DND-41 (cell line): ENCODE measurements at places on chromosomes 4 and X.

GRCh38 chr4:56650262-56651055, 30.6 kb downstream of the HOPX start:
- no peaks in the 10 kb centered on the region for H3K27me3 ChIP-seq
- DNase-seq, result no peak
- H3K4me1 ChIP-seq, result peaks cover 5% of the 10 kb centered on the region; the same call in 1 of the 2 replicates
- no peak overlapping the region for H3K27ac ChIP-seq
- H3K36me3 ChIP-seq, result no peaks in the 10 kb centered on the region
- H3K4me3 ChIP-seq, result no peak overlapping the region

DNA sequence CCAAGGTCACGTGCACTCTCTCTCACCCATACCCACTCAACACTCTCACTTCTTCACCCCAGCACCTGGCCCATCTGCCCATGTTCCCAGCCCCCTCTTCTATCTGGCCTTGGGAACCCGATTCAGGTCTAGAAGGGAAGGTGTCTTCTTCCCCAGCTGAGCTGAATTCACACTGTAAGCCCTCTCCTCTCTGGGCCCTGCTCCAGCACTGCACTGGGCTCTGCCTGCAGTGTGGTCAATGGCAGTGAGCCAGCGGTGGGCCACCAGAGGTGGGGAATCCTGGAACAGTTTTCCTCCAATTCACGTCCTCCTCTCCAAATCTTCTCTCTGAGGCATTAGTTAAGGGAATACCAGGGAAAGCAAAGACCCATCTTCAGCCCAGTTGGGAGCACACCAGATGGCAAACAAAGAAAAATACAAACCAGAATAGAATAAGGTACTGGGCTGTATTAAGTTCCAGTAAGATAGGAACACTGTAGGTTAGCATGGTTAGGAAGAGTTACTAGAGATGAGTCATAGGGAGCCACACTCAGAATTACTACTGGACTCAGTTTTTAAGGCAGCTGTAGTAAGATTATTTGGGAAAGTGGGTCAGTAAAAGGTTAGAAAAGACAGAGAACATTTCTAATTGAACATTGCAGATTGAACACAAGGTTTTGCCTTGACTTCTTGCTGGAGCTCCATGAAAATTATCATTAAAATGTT, 5.0 kb downstream of the AWAT2 start:
- no peaks in the 10 kb centered on the region for H3K27me3 ChIP-seq
- H3K27ac ChIP-seq, result no peak overlapping the region
- H3K36me3 ChIP-seq, result no peaks in the 10 kb centered on the region

DNA sequence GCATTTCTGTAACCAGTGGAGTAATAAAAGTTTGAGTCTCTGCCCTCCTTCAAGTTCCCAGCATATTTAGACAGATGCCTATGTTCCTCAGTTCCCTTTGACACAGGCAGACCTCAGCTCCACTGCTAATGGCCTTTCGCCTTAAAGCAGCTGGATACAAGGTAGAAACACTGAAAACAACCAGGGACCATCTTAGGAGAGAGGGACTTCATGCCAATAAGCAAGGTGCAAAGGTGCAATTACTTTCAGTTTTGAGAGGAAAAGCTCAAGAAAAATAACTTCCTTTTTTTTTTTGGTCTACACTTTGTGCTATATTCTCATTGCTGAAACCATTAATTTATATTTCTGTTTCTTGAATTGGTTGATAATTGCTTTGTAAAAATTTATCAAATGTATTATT, 781.9 kb upstream of the GALNTL6 start:
- no peaks in the 10 kb centered on the region for H3K4me1 ChIP-seq
- no peak for DNase-seq
- no peak overlapping the region for H3K4me3 ChIP-seq
- no peaks in the 10 kb centered on the region for H3K36me3 ChIP-seq
- no peaks in the 10 kb centered on the region for H3K27me3 ChIP-seq

GRCh38 chr4:153348006-153348405, 3.5 kb downstream of the MND1 start:
- peak; percentile 56 for DNase-seq
- no peak overlapping the region for H3K4me3 ChIP-seq
- peaks cover 37% of the 10 kb centered on the region for H3K36me3 ChIP-seq
- peaks cover 85% of the 10 kb centered on the region for H3K4me1 ChIP-seq
- H3K27ac ChIP-seq, result peak overlapping the region; percentile 100
- no peaks in the 10 kb centered on the region for H3K27me3 ChIP-seq

- H3K4me3 ChIP-seq, result no peak overlapping the region
- no peaks in the 10 kb centered on the region for H3K27me3 ChIP-seq
- H3K27ac ChIP-seq, result no peak overlapping the region
- no peaks in the 10 kb centered on the region for H3K36me3 ChIP-seq
- H3K4me1 ChIP-seq, result no peaks in the 10 kb centered on the region
- no peak for DNase-seq
Measured at GRCh38 chrX:34365471-34365870, 233.4 kb upstream of the FAM47A start.

DNA sequence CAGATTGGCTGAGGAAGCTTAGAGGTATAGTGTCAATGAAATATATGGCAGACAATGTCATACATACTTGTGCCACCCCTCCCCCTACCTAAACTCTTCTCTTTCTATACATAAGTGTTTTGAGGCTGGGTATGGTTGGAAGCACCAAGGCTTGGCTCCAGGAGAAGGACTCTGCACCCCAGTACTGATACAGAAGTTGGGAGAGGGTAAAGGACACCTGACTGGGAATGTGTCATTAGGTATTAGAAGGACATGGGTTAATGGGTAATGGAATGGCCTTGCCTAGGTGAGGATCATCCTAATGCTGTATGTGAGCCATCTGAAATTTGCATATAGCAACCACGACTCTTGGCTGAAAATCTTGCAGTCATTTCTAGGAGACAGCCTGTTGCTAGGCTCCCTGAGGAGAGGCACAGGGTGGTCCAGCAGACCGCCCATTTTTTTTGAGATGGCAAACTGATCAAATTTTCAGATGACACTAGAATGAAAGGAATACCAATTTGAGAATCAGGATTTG, 26.8 kb upstream of the AP1S2 start:
- H3K27me3 ChIP-seq, result no peaks in the 10 kb centered on the region
- no peaks in the 10 kb centered on the region for H3K36me3 ChIP-seq
- no peak overlapping the region for H3K27ac ChIP-seq
- no peaks in the 10 kb centered on the region for H3K4me1 ChIP-seq
- no peak for DNase-seq
- H3K4me3 ChIP-seq, result no peak overlapping the region

- no peaks in the 10 kb centered on the region for H3K36me3 ChIP-seq
- H3K27me3 ChIP-seq, result no peaks in the 10 kb centered on the region
- no peaks in the 10 kb centered on the region for H3K4me1 ChIP-seq
- DNase-seq, result no peak
Measured at GRCh38 chrX:117998171-117998570, 118.4 kb downstream of the KLHL13 start.

GRCh38 chrX:2313864-2314640, 186.7 kb downstream of the DHRSX start:
- no peak overlapping the region for H3K4me3 ChIP-seq
- H3K27ac ChIP-seq, result no peak overlapping the region
- DNase-seq, result no peak

DNA sequence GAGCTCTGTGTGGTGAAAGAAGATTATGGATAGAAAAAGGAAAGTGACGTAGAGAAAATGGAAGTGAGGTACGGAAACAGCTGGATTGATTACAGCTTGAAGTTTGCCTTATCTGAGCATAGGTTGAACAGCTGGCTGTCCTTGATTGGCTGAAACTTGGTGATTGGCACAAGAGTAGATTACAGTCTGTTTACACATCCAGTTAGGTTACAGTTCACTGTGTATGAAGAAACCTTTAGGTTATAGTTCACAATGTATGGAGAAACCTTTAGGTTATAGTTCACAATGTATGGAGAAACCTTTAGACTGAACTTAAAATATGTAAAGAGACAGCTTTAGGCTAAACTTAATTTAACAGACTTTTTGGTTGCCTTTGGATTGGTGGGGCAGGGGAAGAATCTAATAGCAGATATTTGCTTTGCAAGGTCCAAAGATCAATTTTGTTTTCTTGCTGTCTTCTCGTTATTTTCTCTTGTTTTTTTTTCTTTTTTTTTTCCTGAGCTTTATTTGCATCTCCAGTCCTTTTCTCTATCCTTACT, 15.6 kb upstream of the ART3 start:
- H3K4me3 ChIP-seq, result no peak overlapping the region
- H3K27ac ChIP-seq, result no peak overlapping the region
- DNase-seq, result no peak
- no peaks in the 10 kb centered on the region for H3K36me3 ChIP-seq
- H3K27me3 ChIP-seq, result peaks cover 36% of the 10 kb centered on the region

DNA sequence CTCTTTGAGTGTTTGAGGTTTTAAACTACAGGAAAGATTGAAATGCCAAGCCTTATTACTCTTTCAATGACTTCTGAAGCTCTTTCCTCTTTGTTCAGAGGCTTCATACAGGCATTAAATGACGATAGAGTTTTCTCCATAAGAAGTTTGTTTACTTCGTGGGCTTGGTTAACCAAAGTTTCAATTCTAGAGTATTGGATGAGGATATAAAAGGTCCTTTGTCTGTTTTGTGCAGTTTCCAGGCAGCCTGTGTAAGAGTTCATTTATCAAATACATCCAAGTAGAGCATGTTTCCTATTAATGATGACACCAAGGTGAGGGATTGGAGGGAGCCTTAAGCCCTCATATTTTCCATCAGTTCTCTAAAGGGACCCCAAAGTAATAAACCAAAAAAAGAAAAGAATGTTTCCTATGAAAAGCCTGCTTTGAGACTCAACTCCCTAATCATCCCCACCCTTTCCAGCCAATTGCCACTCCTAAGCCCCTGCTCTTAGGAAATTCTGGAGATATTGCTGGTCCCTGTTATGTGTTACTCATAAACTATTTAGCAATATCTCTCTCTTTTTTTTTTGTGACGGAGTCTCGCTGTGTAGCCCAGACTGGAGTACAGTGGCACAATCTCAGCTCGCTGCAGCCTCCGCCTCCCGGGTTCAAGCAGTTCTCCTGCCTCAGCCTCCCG, 106.2 kb upstream of the IL13RA1 start:
- H3K36me3 ChIP-seq, result peaks cover 17% of the 10 kb centered on the region
- no peaks in the 10 kb centered on the region for H3K27me3 ChIP-seq
- DNase-seq, result no peak
- H3K4me3 ChIP-seq, result no peak overlapping the region
- H3K4me1 ChIP-seq, result no peaks in the 10 kb centered on the region
- H3K27ac ChIP-seq, result no peak overlapping the region

- DNase-seq, result no peak
- no peaks in the 10 kb centered on the region for H3K36me3 ChIP-seq
- H3K4me3 ChIP-seq, result no peak overlapping the region
- no peaks in the 10 kb centered on the region for H3K4me1 ChIP-seq
- H3K27ac ChIP-seq, result no peak overlapping the region
Measured at GRCh38 chr4:3315566-3315965, 22.7 kb downstream of the RGS12 start.

DNA sequence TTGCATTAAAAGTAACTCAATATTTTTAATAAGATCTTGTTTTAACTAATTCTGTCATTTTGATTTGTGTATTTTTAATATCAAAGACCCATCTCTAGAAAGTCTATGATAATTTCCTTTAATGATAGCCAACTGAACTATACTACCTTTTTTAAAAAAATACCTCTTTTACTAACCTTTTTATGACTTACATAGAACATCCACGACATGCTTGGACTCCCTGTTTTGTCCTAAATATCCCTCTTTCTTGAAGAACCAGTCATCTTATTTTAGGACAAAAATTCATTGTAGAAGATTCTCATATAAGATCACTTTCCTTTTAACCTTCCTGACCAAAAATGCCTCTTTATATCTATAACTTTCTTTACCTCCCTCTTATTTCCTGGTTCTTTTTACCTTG, 76.8 kb upstream of the GC start:
- H3K4me1 ChIP-seq, result no peaks in the 10 kb centered on the region
- no peak overlapping the region for H3K4me3 ChIP-seq
- H3K27ac ChIP-seq, result no peak overlapping the region
- H3K27me3 ChIP-seq, result no peaks in the 10 kb centered on the region
- no peaks in the 10 kb centered on the region for H3K36me3 ChIP-seq

- H3K4me3 ChIP-seq, result no peak within 1 kb of the TSS
- no peak within 1 kb of the TSS for H3K27ac ChIP-seq
- no peaks in the 10 kb centered on the region for H3K36me3 ChIP-seq
- no peaks in the 10 kb centered on the region for H3K27me3 ChIP-seq
- H3K4me1 ChIP-seq, result no peaks in the 10 kb centered on the region
Measured at GRCh38 chr4:113049421-113050370, at the start of gene ANK2. ANK2 (plus strand) TSS chr4:113049653; CDS start chr4:113049729, 76 bp downstream.
